ENCODE measurements at places on chromosomes 4 and X.

GRCh38 chr4:81422595-81422994 lies 49.1 kb downstream of the RASGEF1B start:
- no peak for DNase-seq

DNA sequence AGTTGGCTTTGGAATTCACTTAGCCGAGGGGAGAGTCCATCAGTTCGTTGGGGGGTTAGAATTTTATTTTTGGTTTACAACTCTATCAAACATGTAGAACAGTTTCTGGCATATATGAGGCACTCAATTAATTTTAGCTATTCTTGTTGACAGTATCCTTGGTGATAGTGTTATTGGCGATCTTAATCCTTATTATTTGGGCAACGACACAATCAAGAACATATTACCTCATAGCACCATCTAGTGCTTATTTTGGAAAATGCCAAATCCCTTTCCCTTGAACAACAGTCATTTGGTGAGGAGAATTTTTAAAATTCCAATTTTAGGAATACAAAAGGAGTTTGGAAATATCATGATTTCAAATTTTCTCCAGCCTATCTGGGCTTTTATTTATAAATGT lies 17.9 kb upstream of the PGRMC1 start:
- DNase-seq: no peak

DNA sequence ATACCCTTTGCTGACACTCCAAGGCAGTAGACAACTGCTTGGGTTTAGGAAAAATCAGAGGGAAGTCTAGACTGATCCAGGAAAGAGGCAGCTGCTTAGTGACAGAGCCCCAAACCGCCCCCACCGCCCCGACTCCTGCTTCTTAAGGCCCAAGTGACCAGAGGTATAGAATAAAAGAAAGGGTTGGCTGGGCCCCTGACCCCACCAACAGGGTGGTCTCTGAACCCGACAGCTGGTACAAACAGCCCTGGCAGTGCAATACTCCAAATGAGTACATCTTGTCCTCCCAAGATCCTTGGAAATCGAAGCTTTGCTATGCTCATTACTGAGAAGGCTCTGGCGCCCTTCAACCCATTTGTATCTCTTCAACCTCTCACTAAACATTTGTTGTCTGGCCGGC lies 78.1 kb upstream of the PLAC1 start:
- DNase-seq: no peak

GRCh38 chr4:124389591-124389990 lies 322.9 kb downstream of the ANKRD50 start:
- no peak for DNase-seq

DNA sequence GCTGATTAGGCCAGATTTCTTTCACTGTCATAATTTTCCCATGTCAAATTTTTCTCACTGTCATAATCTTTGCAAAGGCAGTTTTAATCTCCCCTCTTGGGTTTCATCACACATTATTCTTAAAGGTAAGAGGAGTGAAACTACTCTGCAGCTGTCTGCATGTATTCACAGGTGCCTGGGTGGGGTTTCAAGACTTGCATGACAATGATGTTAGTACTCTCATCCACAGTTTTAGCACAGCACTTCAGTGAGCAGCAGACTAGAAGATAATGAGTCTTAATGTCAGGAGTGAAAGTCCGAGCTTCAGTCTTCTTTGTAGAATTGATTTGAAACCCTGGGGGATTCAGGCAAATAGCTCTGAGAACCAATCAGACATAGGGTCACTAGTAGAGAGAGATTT lies 182.5 kb upstream of the GALNT7 start:
- no peak for DNase-seq

DNA sequence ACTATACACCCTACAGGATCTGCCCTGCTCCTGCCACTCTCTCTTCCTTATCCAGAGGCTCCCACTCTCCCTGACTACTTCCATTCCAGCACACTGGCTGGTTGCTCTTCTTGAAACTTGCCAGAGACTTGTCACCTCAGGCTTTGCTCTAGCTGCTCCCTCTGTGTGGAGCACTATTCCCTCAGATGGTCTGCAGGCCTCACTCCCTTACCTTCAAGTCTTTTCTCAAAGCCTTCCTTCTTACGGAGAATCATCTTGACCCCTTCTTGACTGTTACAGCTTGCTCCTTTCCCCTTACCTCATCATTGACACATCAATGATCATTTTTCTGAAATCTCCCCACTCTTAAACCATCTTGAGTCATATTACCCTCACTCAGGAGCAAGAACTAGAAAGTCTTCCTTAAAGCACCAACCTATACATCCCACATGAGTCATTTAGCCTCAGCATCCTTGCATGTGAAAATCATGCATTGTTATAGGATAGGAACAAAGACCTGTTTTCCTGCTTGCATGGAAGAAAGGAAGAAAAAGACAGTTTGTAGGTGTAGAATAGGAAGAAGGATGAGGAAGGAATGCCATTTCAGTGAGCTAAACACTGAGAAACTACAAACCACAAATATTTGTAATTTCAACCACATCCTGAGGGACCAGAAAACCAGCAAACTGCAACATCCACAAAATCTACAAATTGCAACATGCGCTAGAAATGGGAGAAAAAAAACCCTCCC lies 55.7 kb downstream of the ANTXR2 start:
- no peak for DNase-seq

DNA sequence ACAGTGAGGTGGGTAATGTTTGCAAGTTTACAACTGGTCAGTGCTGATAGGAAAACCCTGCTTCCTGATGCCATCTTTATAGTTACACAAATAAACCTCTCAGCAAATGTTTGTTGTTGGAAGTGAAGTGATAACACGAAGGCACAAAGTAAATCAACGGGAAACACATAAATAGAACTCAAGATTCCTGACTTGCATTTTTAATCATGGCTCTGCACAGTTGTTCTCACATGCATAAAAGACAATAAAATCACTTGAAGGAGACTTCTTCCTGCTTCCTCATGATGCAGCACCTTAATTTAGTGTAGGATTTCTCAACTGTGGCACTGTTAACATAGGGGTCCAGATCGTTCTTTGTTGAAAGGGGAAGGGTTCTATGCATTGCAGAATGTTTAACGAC lies 907.7 kb downstream of the RAB28 start:
- DNase-seq: no peak

DNA sequence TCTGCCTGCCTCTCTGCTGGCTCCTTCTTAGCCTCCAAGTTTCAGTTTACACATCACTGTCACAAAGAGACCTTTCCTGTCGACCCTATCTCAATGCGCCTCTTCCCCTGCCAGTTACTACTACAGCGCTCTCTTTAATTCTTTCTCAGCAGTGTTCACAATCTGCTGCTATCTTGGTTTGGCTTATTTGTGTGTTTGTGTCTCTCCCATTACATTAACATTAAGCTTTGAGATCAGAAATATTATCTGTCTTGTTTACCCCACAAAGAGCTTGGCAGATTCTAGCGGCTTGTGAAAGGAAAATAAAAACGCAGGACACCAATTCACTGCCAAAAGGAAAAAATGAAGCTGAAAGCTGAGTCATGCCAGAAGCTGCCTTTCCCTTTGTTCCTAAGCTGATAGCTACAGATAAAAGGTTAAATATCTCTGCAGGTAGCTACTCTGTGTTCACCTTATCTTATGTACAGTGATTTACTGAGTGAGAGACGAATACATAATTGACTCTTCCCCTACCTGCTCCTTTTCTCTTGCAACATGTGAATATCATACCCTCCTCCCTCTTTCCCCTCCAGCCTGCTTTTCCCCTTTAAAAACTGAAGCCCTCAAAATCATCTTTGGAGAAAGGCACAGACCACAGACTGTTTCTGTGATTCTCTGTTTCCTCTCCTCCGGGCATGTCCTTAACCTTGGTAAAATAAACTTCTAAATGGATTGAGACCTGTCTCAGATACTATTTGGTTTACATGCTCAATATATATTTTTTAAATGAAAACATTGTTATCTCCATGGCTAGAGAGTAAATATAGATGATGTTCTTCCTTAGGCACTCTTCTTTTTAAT lies 19.3 kb upstream of the SLC9A7 start:
- no peak for DNase-seq

DNA sequence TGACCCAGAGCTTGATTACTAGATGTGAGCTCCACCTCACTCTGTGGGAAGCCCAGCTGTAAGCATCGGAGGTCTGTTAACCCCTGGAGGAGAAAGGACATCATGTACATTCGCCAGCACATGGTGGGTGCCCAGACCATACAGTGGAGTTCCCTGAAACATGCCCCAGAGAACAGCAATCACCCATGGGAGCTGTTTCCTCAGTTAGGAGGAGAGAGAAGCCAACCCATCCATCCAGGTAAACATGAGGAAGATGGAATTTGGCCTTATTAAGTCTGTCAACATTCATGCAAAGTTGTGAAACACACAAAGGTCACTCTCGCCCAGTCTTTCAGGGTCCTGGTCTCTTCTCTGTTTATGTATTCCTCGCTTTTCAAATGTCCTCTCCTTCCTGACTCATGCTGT lies 354.7 kb downstream of the ANK2 start:
- DNase-seq: no peak

DNA sequence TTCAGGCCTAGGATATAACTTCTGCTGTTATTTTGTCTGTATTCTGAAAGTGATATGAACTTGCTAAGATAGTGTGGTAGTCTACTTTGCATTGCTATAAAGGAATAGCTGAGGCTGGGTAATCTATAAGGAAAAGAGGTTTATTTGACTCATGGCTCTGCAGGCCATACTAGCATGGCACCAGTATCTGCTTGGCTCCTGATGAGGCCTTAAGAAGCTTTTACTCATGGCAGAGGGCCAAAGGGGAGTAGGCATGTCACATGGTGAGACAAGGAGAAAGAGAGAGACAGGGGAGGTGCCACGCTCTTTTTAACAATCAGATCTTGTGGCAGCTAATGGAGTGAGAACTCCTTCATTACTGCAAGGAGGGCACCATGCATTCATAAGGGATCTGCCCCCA lies 247.3 kb downstream of the GPAT3 start:
- no peak for DNase-seq

DNA sequence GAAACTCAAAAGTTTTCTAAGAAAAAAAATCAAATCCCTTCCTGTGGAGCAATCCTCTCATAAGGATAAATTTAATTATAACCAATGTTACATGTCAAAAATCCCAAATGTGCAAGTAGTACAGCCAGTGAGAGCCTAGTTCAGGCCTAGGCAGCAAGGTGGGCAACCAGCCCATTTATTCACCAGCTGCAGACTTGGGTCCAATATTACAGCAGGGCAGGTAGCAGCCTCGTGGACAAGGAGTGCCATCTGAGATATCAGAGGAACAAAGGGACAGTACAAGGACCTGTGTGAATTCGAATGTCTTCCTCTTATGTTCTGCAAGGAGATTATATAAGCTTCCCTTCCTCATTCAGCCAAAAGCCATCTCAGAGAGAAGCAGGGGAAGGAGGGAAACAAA lies 6.6 kb downstream of the HELQ start:
- DNase-seq: no peak

GRCh38 chr4:152309418-152309817 lies 226.5 kb downstream of the FBXW7 start:
- DNase-seq: no peak

GRCh38 chrX:13414006-13414647 lies 94.3 kb upstream of the ATXN3L start:
- DNase-seq: no peak

DNA sequence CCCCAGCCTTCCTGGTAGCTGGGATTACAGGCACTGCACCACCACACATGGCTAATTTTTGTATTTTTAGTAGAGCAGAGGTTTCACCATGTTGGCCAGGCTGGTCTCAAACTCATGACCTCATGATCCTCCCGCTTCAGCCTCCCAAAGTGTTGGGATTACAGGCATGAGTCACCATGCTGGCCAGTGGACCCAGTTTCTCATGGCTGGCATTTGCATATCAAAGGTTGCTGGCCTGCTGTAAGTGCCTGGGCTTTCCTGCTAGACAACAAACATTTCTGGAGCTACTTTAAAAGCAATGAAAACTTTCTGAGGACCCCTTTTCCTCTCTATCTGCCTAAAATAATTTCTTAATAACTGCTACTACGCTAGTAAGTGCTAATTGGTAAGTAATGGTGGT lies 228.2 kb downstream of the PCDH10 start:
- DNase-seq: no peak

GRCh38 chr4:148216866-148217814 lies 225.1 kb downstream of the NR3C2 start:
- DNase-seq: no peak

GRCh38 chr4:114323841-114324240 lies 274.8 kb upstream of the UGT8 start:
- DNase-seq: no peak

- DNase-seq: no peak
Observed at GRCh38 chr4:73713650-73714049, 26.7 kb upstream of the CXCL8 start.

- DNase-seq: no peak
Observed at GRCh38 chrX:1111601-1112300, 100.7 kb downstream of the CRLF2 start.

GRCh38 chr4:53349091-53349491 lies 16.8 kb downstream of the SCFD2 start:
- DNase-seq: no peak

GRCh38 chr4:146643812-146644401 lies 5.2 kb downstream of the POU4F2 start:
- DNase-seq: no peak

GRCh38 chrX:104318330-104319009 lies 63.7 kb upstream of the ESX1 start:
- no peak for DNase-seq

GRCh38 chr4:13261486-13262257 lies 222.5 kb downstream of the RAB28 start:
- no peak for DNase-seq

- DNase-seq: no peak
Observed at GRCh38 chrX:25285598-25285997, 269.8 kb upstream of the ARX start.

GRCh38 chr4:73723023-73723422 lies 17.3 kb upstream of the CXCL8 start:
- DNase-seq: no peak

GRCh38 chrX:44010626-44011025 lies 37.4 kb upstream of the NDP start:
- DNase-seq: no peak

Data from stimulated activated naive B cell treated with anti-CD40 and anti-IgM and Interleukin-4, amounts not matched to agents 10 μg/mL and 1 μg/mL and 100 μg/mL, for 72 hours (primary cell).